Ascending aorta (tissue), 2 donors: ENCODE measurements at places on chromosomes 5 and 9. TPM values are rescaled to one million over a fixed set of nuclear protein-coding genes. Genes with fewer than 3 reads are reported as not detected.

The SERF1B gene
- 13.6 TPM for total RNA-seq

The IL13 gene
- total RNA-seq = not detected

The RNF183 gene
- not detected for total RNA-seq

The FBXW2 gene
- 35.5 TPM for total RNA-seq

The PCDHGA2 gene
- 4.9 TPM for total RNA-seq

The CAMLG gene
- total RNA-seq = 12.6 TPM
